ENCODE measurements at places on chromosomes 1 and 21.

- DNase-seq: no peak
Measured at GRCh38 chr1:228786361-228787129, 51.3 kb downstream of the RHOU start.

- DNase-seq: no peak
Measured at GRCh38 chr1:104648269-104648691, 898.6 kb downstream of the AMY1C start.

DNA sequence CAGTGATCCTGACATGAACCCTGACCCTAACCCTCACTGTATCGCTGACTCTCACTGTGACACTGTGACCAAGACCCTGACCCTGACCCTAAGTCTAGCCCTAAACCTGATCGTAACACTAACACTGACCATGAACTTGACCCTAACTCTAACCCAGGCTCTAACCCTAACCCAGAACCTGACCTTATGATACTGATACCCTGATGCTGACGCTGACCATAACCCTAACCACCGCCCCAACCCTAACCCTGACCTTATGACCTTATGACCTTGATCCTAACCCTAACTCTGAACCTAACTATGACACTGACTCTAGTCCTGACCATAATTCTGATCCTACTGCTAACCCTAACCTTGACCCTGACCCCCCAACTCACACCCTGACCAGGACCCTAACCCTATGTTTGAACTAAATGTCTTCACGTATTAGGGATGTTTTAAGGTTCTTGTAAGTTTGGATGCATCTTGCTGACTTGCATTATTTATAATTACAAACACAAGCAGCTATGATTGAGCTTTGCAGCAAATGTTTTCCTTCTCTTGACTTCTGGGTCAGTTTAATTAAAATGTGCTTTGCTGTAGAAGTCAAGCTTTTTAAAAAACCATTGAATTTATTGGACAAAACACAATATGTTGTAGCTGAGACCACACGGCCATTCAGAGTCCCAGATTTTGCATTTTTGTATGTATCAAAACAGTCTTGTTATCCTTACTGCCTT lies 23.9 kb upstream of the PRSS38 start:
- DNase-seq: no peak

- DNase-seq: no peak
Measured at GRCh38 chr1:215277532-215277931, 195.0 kb downstream of the KCNK2 start.

- no peak for DNase-seq
Measured at GRCh38 chr1:160024195-160024905, 7.4 kb downstream of the PIGM start.

- DNase-seq: no peak
Measured at GRCh38 chr1:9319789-9320519, 27.3 kb downstream of the SPSB1 start.

DNA sequence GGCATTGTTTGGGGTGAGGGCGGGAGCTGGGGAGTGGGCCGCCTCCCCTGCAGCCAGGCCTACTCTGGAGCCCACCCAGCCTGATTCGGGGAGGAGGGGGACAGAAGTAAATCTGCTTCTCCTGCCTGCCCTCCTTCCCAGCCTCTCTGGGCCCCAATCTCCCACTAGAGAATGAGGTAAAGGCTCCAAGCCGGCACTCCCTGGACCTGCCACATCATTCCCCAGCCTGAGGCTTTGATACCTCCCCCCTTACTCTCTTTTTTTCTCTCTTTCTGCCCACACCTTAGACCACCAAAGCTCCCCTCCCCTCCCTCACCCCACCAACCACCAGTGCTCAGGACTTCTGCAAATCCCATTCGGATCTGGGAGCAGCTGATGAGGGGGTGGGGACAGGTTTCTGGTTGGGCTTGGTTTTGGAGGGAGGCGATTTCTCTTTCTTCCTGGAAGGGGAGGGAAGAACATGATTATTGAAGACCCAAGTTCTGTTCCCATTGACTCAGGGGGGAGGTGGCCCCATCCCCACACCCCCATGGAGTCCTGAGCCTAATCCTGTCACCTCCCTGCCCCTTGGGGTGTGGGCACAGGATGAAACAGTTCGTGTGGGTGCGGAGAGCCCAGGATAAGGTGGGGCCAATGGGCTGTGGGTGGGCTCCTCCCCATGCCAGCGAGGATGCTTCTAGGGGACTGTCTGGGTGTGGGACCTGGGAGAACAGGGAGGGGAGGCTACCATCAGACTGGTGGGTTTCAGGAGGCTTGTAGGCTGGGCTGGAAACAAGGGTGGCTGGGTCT lies 1.3 kb downstream of the MAP7D1 start:
- DNase-seq: no peak

GRCh38 chr1:227424953-227425352 lies 106.7 kb upstream of the CDC42BPA start:
- no peak for DNase-seq

DNA sequence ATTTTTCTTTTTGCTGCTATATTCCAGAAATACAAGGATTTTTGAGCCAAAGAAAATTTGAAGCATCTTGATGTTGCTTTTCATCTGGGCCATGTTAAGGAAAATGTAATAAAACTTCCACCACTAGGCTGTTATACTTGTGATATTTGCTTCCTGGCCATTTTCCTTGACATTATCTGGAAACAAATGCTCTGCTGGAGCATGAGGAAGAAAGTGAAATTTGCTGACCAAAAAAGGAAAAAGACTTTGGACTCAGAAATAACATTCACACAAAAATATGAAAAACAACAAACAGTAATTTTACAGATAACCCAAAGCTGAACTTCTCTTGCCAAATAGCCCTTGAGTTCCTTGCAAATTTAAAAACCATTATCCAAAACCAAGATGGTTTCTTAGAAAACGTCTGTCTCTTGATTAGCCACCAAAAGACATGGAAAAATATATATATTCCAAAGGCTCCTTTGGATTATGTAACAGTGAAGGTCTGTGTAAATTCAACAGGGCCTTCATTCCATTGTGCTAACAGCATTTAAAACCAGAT lies 344.5 kb downstream of the LMX1A start:
- DNase-seq: no peak

DNA sequence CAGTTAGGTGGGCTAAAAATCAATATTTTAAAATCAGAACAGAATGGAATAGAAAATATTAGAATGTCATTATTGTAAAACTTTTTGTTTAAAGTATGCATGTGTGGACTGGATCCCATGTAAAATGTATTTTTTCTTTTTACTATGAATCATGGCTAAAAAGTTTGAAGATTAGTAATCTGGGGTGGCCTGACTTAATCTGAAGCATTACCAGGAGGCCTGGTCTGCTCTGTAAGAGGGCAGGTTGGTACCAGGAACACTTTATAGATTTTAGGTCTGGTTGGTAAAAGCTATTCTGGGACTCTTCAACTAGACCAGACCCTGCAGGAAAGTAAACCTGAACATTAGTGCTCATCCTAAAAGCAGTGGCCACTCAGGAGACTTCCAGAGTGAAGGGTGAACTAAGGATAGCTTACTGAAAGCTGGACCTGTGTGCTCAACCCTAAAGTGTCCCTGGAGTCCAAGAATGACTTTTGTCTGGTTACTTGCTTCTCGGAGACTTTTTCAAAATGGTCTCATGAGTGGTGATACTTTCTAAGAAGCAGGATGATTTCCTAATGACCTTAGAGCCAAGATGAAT lies 16.5 kb downstream of the RGL1 start:
- DNase-seq: no peak

- no peak for DNase-seq
Measured at GRCh38 chr1:5974631-5975030, 17.6 kb downstream of the NPHP4 start.

DNA sequence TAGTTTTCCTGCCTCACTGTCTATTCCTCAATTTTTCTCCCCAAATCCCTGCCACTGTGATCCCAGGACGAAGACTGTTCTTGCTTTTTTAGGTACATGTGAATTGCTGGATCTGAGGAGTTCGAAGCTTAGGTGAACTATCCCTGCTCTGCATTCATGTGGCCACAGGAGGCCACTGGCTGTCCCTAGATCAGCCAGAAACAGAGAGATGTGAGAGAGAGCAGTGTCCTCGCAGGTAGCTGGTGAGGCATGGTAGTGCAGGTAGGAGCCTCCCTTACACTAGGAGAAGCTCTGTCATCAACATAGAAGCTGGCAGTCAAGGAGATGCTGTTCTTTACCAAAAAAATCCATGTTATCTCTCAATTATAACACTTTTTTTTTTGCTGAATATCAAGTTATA lies 71.5 kb downstream of the USP24 start:
- DNase-seq: no peak

- no peak for DNase-seq
Measured at GRCh38 chr1:48996311-48996710, 219.6 kb upstream of the BEND5 start.

- no peak for DNase-seq
Measured at GRCh38 chr1:155909894-155910293, 1.3 kb downstream of the RIT1 start.

DNA sequence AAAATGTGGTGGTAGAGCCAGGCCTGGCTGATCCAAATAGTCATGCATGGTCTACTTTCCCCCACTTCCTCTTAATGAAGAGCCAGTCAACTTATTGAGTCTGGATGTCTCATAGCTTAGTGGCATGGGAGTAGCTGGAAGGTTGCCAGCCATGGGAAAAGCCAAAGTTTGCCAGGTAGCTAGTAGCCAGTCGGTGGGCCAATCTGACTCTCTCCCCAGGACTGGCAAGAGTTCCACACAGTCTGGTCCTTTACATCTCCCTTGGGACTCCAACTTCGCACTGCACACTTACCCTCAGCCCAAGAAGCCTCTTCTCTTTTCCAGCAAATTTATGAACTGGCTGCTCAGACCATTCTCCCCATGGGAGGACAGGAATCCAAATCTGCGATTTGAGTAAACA lies 8.3 kb downstream of the WARS2 start:
- no peak for DNase-seq

DNA sequence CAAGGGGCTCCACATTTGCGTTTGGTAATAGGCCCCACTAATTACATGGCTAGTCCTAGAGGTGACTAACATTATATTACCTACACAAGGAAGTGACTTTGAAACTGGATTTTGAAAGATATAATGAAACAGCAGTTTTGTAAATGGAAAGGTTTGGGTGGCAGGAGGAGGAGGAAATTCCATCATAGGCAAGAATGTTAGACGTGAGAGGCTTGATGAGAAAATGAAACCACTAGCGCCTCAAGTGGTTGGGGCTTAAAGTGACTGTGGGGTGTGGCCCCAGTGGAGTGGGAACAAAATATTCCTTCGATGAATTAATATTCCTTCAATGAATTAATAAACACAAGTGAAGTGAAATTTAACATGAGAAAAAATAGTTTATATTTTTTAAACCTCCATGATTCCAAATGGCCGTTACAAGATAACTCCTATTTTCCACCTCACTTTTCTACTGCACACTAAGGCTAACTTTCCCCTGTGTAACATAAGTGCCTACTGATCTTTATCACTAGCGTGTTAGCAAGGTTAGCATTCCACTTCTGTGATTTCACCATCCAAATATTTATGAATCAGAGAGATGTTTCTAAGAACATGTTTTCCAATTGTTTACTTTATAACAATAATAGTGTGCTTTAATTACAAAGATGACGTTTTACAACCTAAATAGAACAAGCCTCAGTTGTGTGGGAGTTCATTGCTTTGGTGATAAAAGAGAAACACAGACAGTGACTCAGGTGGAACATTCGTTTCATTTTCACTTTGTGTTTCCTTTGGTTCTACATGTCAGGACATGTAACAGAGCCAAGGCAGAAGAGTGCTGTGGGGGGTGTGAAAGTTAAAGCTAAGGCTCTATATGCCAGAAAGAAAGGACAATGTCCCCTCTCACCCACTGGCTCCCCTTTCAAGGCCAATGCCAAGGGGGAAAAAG lies 12.5 kb upstream of the ATF3 start:
- no peak for DNase-seq

GRCh38 chr1:117093091-117093534 lies 28.4 kb downstream of the TRIM45 start:
- no peak for DNase-seq

GRCh38 chr1:187310038-187310631 lies 481.4 kb downstream of the PLA2G4A start:
- no peak for DNase-seq

GRCh38 chr1:220031287-220031686 lies 15.0 kb downstream of the EPRS1 start:
- no peak for DNase-seq

- no peak for DNase-seq
Measured at GRCh38 chr1:241918879-241919278, 38.7 kb upstream of the BECN2 start.

GRCh38 chr21:26826801-26827200 lies 18.4 kb downstream of the ADAMTS1 start:
- no peak for DNase-seq

DNA sequence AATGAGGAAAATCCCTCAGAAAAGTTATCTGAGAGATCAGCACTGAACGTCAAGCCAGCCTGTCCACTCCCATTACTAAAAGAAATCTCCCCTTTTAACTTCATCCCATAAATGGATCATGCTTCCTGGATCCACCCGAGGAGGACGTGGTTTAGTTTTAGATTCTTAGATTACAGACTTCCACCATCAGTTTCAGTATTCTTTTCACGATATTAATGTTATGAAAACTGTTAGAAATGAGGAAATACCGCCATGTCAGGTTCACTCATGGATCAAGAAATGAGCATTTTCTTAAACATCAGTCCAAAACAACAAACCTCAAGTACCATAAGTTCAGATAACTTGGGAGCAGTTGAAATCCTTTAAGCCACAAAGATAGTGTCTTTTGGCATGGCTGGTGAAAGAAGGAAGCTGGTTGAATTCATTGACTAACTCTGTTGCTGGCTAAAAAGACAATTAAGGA lies 49.8 kb downstream of the NFIA start:
- no peak for DNase-seq

DNA sequence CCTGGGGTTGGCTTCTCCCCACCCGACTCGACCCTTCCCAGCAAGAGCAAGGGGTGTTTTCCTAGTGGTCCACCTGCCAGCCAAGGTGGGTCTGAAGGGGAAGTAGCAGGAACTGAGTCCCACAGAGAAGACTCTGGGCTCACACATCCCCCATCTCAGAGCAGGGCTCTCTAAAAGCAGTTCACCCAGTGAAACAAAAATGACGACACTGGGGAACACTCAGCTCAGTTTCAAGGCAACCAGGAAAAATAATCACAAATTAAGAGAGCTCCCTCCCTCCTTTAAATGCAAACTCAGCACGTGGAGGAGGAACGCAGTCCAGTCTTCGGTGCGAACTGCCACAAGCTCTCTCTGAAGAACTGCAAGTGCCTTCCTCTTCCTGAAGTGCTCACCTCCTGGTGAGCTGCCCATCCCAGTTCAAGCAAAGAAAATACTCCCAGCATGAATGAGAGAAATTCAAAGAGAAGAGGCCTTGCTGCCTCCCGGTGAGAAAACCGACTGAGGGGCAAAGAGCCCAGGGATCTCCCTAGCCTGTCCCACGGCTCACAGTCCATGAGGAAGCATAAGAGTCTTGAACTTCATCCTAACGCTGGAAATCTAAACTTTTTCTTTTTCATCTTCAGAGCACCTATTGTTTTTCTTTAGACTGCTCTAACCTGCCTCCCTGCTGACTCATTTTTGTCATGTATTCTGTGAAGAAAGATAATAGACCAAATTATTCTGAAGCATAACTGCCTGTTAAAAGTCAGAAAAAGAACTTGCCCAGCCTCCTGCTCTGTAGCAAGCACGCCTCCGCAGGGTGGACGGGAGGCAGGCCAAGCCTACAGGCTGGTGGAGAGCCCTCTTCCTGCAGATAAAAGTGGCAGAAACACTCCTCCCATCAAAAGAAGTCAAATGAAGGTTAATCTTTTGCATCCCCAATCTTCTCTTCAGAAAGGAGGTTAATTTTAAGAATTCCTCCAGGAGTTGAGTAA lies 281.4 kb downstream of the HHIPL2 start:
- DNase-seq: no peak

All from stimulated activated CD8-positive, alpha-beta memory T cell treated with anti-CD3 and anti-CD28 coated beads, Interleukin-2, amount 100 ng/mL, for 1 hour (primary cell).